Activated CD8-positive, alpha-beta memory T cell treated with anti-CD3 and anti-CD28 coated beads for 36 hours (primary cell): ENCODE measurements at places on chromosomes 12 and 14. TPM values are rescaled to one million over a fixed set of nuclear protein-coding genes. Genes with fewer than 3 reads are reported as not detected.

Gene CCER1
- total RNA-seq: not detected

Gene SLCO1B1
- total RNA-seq: not detected

Gene SSTR1
- not detected for total RNA-seq

Gene CTSG
- not detected for total RNA-seq

Gene GRIP1
- total RNA-seq: 3.5 TPM

Gene NID2
- not detected for total RNA-seq

Gene RNASE4
- total RNA-seq: 0.10 TPM

Gene SLC17A8
- not detected for total RNA-seq

Gene NUBPL
- total RNA-seq: 10.2 TPM

Gene SYT1
- not detected for total RNA-seq

Gene CMA1
- total RNA-seq: not detected

Gene HCAR2
- not detected for total RNA-seq

Gene CISTR
- total RNA-seq: not detected

Gene ATL1
- total RNA-seq: 0.73 TPM

Gene SRRM4
- not detected for total RNA-seq

Gene SIX4
- total RNA-seq: 0.10 TPM

Gene RPS6KA5
- total RNA-seq: 16.0 TPM

Gene TAS2R7
- total RNA-seq: not detected

Gene TAS2R8
- total RNA-seq: not detected

Gene B3GNT4
- total RNA-seq: 0.46 TPM

Gene DRAM1
- total RNA-seq: 6.0 TPM
